ENCODE measurements at places on chromosomes 4 and X.

DNA sequence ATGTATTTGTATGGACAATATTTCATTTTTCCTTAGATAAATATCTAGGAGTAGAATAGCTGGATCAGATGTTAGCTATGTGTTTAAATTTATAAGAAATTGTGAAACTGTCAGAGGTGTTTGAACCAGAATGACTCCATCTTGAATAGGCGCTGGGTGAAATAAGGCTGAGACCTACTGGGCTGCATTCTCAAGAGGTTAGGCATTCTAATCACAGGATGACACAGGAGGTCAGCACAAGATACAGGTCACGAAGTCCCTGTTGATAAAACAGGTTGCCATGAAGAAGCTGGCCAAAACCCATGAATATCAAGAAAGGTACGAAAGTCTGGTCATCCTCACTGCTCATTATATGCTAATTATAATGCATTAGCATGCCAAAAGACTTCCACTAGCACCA is 36.3 kb upstream of the SPIN4 start:
- no peak for DNase-seq

GRCh38 chr4:121978172-121978516 is 26.3 kb upstream of the TRPC3 start:
- DNase-seq, result no peak

GRCh38 chr4:177687117-177687516 is 244.9 kb upstream of the AGA start:
- no peak for DNase-seq

GRCh38 chr4:5933116-5933515 is 40.2 kb upstream of the CRMP1 start:
- DNase-seq, result no peak

- DNase-seq, result no peak
These were observed 23.3 kb upstream of the PPP2R2C start for GRCh38 chr4:6495736-6496135.

- DNase-seq, result no peak
These were observed 563.4 kb downstream of the DACH2 start for GRCh38 chrX:86711531-86712180.

GRCh38 chrX:77917294-77917933 is 6.9 kb downstream of the ATP7A start:
- DNase-seq, result no peak

DNA sequence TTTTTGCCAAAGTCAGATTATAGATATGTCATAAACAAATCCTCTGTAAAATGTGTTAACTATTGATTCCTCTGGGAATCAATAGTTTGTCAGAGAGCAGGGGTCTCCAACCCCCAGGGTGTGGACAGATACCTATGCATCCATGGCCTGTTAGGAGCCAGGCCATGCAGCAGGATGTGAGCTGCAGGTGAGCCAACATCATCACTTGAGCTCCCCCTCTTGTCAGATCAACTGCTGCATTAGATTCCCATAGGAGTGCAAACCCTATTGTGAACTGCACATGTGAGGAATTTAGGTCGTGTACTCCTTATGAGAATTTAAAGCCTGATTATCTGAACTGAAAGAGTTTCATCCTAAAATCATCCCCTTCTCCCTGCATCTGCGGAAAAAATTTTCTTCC is 1365.4 kb downstream of the ARAP2 start:
- DNase-seq, result no peak

Measured in anterior cingulate cortex (tissue), 58 donors.